ENCODE measurements at places on chromosomes 3 and 15. TPM values are rescaled to one million over a fixed set of nuclear protein-coding genes. Genes with fewer than 3 reads are reported as not detected.

Gene MUC20
- total RNA-seq = not detected

Gene MYL3
- not detected for total RNA-seq

Gene GBE1
- total RNA-seq = 33.5 TPM

Gene CYP1A2
- total RNA-seq = not detected

DNA sequence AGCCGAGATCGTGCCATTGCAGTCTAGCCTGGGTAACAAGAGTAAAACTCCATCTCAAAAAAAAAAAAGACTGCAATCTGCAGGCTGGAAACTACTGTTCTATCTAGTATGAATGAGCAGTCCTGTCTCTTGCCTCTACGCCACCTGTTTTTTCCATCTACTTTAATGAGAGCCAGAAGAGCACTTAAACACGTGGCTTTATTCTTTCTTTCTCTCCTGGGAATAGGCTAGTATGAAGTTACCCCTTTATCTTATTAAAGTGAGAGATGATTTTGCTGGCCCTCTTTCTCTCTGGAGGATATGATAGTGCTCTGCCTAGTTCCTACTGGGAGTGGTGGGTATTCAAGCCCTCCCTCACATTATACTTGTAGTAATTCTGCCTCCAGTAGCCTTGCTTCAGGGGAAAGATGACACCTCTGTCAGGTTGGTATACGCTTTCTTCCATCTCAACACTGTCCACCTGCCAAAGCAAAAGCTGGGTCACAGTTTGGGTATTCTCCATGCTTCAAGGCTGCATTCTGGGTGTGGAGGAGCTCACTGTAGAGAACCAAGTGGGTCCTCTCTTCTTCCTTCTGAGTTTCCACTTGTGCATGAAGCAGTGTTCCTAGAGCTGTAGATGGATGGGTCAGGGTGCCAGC is 17.8 kb downstream of the MAPKBP1 start:
- no peak for DNase-seq

Gene SENP8
- 2.5 TPM for total RNA-seq

DNA sequence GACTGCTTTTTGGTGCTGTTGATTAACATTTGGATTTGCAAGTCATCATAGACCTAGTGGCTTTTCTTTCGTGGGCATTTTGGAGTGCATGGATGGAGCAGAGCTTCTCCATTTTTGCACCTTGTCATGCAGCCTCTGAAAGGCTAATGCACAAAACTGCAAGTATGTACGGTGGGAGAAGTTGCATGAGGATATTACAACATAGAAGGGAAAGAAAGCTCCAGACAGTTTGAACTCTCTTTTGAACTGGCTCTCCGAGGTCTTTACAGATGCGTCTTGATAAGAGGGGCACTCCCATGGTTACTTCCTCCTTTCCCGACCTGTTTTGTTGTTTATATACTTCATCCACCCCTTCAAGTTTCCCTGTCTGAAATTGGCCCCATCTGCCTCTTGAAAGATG is 147.1 kb upstream of the GBE1 start:
- DNase-seq = no peak

GRCh38 chr3:156174229-156174847 is 54.0 kb downstream of the KCNAB1 start:
- DNase-seq = peak; percentile 71

Measured in M059J (cell line).